GM12878 (cell line): ENCODE measurements at places on chromosomes 12 and 14.

DNA sequence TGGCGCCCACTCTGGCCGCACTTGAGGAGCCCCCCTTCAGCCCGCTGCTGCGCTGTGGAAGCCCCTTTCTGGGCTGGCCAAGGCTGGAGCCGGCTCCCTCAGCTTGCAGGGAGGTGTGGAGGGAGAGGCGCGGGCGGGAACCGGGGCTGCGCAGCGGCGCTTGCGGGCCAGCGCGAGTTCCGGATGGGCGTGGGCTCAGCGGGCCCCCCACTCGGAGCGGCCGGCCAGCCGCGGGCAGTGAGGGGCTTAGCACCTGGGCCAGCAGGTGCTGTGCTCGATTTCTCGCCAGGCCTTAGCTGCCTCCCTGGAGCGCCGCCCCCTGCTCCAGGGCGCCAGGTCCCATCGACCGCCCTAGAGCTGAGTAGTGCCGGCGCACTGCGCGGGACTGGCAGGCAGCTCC lies 8.0 kb upstream of the VWF start:
- H3K4me3 ChIP-seq: no peak overlapping the region
- H3K27me3 ChIP-seq: no peaks in the 10 kb centered on the region
- no peak for DNase-seq
- H3K4me1 ChIP-seq: no peaks in the 10 kb centered on the region
- no peaks in the 10 kb centered on the region for H3K36me3 ChIP-seq

- no peak overlapping the region for H3K27ac ChIP-seq
- no peaks in the 10 kb centered on the region for H3K36me3 ChIP-seq
These were observed 83.5 kb downstream of the PTPRR start for GRCh38 chr12:70837026-70837425.

DNA sequence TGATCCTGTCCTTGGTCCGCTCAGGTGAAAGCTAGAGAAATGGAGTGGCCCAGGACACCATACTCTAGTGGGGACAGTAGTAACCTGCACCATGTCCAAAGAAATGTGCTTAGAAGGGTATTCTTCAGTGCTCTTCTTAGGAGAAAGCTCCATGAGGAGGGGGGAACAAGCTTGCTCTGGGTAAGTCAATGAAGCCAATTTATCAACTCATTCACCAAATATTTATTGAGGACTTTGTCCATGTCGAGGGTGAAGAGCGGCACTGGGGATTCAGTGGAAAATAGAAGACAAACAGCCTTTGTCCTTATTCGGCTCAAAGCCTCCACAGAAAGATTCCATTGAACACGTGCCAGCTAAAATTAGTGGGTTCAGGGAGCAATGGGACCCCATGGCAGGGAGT lies 677.8 kb downstream of the BCL11B start:
- H3K36me3 ChIP-seq: no peaks in the 10 kb centered on the region
- no peaks in the 10 kb centered on the region for H3K27me3 ChIP-seq
- no peaks in the 10 kb centered on the region for H3K4me1 ChIP-seq
- DNase-seq: no peak

DNA sequence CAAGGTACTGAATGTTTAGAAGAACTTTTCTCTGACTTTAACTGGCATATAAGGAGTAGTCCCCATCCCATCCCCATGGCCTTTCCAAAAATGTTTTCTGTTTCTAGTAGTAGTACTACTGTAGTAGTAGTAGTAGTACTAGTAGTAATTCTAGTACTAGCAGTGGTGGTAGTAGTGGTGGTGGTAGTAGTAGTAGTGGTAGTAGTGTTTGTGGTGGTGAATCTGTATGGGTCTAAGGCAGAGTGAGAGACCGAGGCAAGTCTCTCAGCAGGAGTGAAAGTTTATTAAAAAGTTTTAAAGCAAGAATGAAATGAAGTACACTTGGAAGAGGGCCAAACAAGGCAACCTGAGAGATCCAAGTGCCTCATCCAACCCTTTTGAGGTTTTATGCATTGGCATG lies 58.6 kb downstream of the FOXN4 start:
- H3K27ac ChIP-seq: no peak overlapping the region
- no peaks in the 10 kb centered on the region for H3K4me1 ChIP-seq
- H3K27me3 ChIP-seq: no peaks in the 10 kb centered on the region
- DNase-seq: no peak

GRCh38 chr12:41034686-41035085 lies 153.4 kb upstream of the PDZRN4 start:
- H3K27me3 ChIP-seq: no peaks in the 10 kb centered on the region
- no peaks in the 10 kb centered on the region for H3K4me1 ChIP-seq
- DNase-seq: no peak
- H3K4me3 ChIP-seq: no peak overlapping the region

DNA sequence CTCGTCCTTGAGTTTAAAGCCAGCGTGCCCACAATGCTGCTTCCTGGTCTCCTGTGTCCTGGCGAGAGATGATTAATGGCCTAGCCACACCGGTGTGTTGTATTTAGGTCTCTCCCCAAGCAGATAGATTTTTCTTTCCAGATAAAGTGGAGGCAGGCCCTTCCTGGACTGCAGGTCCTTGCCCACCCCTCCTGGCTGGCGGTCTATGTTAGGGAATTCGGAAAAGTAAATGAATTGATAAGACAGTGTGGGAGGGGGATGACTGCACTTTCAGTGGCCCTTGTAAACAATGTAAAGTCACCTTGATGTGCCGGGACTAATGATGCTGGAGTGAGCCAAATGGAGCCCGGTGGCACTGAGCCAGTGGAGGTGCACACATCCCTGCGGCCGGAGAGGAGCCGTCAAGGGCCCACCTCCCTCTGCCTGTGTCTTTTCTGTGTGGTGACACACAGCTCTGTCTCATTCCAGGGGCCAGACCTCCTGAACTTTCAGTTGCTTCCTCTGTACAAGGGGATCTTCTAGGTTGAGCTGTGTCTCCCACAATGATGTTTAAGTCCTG lies 70.6 kb upstream of the ESRRB start:
- no peaks in the 10 kb centered on the region for H3K27me3 ChIP-seq
- no peaks in the 10 kb centered on the region for H3K36me3 ChIP-seq
- H3K27ac ChIP-seq: no peak overlapping the region
- DNase-seq: no peak
- no peaks in the 10 kb centered on the region for H3K4me1 ChIP-seq
